Right renal pelvis (tissue), 4 donors: ENCODE measurements at places on chromosomes 2 and 18. TPM values are rescaled to one million over a fixed set of nuclear protein-coding genes. Genes with fewer than 3 reads are reported as not detected.

Gene SGPP2
- 18.3 TPM for polyA plus RNA-seq

Gene UGT1A5
- polyA plus RNA-seq: not detected

- no peak for DNase-seq
Observed at GRCh38 chr2:96537066-96537733, 648 bp downstream of the ARID5A start.

- no peak for DNase-seq
Observed at GRCh38 chr18:68940039-68940438, 142.2 kb downstream of the CCDC102B start.

GRCh38 chr2:207341112-207341750 lies 175.5 kb upstream of the KLF7 start:
- DNase-seq: no peak

Gene SERPINB13
- polyA plus RNA-seq: 0.01 TPM

DNA sequence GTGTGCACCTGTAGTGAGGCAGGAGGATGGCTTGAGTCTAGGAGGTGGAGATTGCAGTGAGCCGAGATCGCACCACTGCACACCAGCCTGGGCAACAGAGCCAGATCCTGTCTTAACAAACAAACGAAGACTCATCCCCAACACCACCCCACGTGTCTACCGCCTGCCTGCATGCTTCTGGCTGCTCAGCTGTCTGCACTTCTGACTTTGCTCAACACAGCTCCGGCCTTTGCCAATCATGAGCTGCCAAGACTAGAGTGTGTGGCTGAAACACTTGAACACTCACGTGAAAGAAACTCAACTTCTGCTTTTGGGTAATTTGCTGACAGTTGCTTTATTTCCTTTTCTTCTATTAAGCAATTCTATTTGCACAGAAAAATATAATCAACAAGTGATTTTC lies 32.1 kb upstream of the SP3 start:
- no peak for DNase-seq

Gene RBMS1
- 122 TPM for polyA plus RNA-seq
